ENCODE measurements at places on chromosomes 1 and 21.
A peak's percentile ranks its signal among the peaks of the same experiment; 100 is the strongest.

GRCh38 chr1:21543598-21543997 lies 34.4 kb downstream of the ALPL start:
- no peak for DNase-seq

GRCh38 chr1:87117761-87118368 lies 203.4 kb downstream of the HS2ST1 start:
- no peak for DNase-seq

DNA sequence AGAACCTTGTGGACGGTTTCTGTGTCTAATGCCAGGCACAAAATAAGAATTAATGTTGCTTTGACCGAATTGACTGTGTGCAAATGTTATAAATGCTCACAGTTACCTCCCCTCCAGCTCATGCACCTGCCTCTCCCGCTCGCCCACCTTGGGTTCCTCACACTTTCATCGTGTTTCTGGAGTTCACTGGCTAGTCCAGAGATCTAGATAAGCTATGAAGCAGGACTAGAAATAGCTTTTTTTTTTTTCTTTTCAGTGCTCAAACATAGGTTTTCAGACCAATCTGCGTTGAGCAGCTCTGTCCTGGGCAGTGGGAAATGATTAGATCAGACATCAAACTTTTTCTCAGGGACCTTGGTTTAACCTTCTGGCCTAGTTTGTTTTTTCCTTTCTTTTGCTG lies 11.1 kb downstream of the TENT5C start:
- DNase-seq, result no peak

GRCh38 chr1:43134068-43134467 lies 38.0 kb downstream of the EBNA1BP2 start:
- no peak for DNase-seq

GRCh38 chr1:18874600-18874999 lies 15.1 kb upstream of the TAS1R2 start:
- no peak for DNase-seq

DNA sequence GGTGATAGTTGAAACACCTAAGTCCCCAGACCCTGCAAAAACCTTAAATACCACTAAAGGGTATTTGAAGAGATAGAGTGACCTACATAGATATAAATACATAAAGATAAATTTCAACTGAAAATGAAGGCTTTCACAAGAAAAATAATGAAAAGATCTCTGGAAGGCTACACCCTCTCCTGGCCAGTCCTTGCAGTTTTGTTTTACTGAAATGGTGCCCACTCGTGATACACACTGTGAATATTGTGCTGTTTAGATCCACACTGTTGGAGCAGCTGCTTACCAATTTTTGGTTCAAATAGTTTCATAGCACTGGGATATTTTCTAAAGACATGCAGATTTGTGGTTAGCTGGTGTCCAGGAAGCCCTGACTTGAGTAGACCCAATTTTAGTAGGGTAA lies 31.5 kb upstream of the RNF187 start:
- DNase-seq, result no peak

DNA sequence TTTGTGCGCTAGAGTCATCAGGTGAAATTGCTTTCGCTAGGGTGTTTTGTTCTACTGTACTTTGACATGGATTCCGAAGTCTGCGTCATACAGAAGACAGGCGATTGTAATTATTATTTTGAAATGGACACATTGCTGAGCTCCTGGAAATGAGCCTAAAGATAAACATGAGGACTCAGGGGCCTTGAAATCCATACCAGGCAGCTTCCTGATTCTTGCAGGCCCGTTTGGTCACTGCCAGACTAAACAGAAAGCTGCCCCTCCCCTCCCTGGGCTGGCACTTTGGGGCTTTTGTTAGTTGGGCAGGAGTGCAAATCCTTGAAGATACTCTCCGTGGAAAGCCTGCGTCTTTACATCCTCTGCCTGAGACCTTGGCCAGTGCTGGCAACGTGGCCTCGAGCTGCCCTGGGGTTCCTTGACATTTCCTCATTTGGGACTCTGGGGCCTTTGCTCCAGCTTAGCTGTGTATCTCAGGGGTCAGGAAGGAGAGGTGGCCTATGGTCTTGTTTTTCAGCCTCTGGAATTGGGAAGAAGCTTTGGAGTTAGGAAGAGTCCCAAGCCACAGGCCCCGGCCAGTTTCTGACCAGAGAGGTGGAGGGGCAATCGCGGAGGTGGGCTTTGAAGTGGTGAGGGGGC lies 26.9 kb upstream of the KCNE2 start:
- no peak for DNase-seq

GRCh38 chr1:168806952-168807351 lies 77.9 kb upstream of the DPT start:
- DNase-seq, result no peak

- DNase-seq, result no peak
Observed at GRCh38 chr1:86082183-86082582, 74.4 kb downstream of the COL24A1 start.

GRCh38 chr1:155591770-155592169 lies 18.2 kb upstream of the MSTO1 start:
- DNase-seq, result peak; percentile 10

- DNase-seq, result no peak
Observed at GRCh38 chr1:219066631-219067349, 106.9 kb upstream of the LYPLAL1 start.

- no peak for DNase-seq
Observed at GRCh38 chr1:64745181-64745985, 508 bp downstream of the RAVER2 start.

GRCh38 chr1:43621386-43621785 lies 28.6 kb upstream of the KDM4A start:
- DNase-seq, result no peak

GRCh38 chr1:213605732-213606131 lies 382.0 kb upstream of the PROX1 start:
- no peak for DNase-seq

DNA sequence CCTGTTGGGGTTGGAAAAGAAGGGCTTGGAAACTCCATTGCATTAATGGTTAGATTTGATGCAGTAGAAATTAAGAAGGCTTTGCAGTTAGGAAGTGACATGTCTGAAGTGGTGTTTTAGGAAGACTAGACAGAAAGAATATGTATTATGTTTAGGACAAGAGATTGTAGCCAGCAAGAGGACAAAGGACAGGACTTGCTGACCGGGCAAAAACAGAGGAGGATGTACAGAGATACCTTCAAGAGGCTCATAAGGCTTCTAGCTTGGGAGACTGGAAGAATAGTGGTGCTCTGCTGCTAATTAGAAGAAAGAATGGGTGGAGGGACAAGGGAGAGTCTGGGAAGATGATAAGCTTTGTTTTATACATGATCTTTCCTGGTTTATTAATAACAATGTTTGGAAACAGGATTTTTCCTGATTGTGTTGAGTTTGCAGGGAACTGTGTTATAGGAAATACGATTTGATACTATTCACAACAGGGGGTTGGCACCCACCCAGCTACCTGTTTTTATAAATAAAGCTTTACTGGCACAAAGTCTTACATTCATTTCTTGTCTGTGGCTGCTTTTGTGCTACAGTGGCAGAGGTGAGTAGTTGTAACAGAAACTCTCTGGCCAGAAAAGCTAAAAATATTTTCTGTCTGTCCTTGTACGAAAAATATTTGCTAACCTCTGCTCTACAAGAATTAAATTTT lies 37.1 kb upstream of the TMCO2 start:
- DNase-seq, result no peak

GRCh38 chr1:218967836-218968235 lies 205.8 kb upstream of the LYPLAL1 start:
- DNase-seq, result no peak

DNA sequence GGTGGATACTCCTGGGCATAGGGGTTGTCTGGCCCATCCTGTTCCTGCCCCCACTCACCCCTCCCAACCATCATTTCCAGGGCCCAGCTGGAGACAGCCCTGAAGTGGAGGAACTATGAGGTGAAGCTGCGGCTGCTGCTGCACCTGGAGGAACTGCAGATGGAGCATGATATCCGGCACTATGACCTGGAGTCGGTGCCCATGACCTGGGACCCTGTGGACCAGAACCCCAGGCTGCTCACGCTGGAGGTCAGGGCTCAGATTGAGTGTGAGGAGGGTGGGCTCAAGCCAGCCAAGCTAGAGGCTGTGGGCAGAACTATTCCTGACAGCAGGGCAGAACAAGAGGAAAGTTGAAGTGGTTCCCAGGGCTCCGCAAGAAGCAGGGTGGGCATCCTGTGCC lies 14.2 kb downstream of the RHOC start:
- no peak for DNase-seq

GRCh38 chr1:180935326-180936109 lies 22.8 kb downstream of the KIAA1614 start:
- DNase-seq, result no peak

GRCh38 chr1:116405241-116406135 lies 32.4 kb downstream of the ATP1A1 start:
- no peak for DNase-seq

DNA sequence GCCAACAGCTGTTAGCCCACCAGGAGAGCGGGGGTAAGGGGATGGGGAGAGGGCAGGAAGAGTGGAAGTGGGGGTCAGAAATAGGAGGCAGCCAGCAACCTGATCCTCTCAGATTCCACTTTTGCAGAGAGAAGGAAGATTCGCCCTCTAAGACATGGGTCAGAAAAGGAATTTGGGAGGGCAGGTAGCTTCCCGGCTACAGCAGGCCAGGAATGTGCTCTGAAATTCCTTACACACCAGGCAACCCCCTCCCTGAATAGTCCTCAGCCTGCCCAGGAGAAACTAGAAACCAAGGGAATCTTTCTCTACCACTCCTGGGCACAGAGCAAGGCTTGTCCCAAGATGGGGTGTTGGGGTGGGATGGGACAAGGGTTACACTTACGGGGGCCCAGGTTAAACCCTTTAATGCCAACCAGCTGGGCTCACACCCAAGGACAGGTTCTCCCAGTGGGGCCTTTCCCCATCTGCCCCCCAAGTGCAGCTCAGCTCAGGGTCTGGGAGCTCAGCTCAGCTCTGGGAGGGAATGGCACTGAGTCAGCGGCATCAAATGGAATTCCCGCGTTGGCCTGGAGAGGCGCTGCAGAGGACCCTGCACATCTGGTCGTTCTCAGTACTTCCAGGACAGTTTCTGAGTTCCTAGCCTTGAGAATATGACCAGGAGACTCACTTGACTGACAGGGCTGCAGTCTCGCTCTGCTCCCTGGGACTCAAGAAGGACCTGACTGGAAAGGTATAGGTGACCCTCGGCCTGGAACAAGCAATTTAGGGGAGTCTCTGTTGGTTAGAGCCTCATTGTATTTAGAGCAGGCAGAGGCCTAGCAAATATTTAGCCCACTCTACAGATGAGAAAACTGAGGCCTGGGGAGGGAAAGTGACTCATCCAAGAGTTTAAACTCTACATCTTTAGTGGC lies 761 bp downstream of the TNNT2 start:
- no peak for DNase-seq

DNA sequence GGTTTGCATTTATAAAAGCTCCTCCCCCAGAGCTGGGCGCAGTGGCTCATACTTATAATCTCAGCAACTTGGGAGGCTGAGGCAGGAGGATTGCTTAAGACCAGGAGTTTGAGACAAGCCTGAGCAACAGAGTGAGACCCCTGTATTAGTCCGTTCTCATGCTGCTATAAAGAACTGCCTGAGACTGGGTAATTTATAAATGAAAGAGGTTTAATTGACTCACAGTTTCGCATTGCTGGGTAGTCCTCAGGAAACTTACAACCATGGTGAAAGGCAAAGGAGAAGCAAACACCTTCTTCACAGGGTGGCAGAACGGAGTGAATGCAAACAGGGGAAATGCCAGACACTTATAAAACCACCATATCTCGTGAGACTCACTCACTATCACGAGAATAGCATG lies 52.5 kb downstream of the ZNF684 start:
- DNase-seq, result no peak

DNA sequence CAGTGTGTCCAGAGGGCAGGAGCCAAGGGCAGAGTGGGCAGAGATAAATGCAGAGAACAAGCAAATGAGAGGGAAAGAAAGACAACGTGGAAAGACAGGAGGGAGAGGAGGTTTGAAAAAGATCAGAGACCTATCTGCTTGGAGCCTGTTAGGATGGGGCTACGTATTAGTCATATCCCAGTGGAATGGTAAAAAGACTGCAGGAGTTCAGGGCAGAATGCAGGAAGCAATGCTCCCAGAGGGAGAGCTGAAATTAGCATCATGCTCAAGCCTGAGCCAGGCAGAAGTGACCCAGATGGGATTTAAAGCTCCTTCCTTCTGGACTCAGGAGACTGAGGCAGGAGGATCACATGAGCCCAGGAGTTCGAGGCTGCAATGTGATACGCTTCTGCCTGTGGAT lies 261.3 kb upstream of the CHRM3 start:
- DNase-seq, result no peak

DNA sequence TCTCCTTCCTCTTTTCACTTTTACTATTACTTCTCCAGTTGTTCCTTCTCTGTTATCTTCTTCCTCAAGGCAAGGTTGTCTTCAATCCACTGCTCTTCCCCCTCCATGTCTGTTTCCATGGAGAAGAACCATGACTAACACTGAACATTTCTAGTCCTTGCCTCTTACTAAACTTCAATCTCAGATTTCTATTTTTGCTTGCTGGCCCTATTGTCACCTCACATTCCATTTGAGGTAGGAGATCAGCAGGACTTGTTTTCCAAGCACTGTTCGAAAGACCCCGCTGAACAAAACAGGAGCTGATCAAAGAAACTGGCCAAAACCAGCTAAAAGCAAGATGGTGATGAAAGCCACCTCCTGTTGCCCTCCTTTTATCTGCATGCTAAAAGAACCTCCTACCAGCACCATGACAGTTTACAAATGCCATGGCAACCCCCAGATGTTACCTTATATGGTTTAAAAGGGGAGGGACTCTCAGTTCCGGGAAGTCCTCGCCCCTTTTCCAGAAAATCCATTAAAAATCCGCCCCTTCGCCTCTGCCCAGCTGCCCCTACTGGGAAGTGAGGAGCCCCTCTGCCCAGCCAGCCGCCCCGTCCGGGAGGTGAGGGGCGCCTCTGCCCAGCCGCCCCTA lies 22.6 kb downstream of the GON4L start:
- no peak for DNase-seq

DNA sequence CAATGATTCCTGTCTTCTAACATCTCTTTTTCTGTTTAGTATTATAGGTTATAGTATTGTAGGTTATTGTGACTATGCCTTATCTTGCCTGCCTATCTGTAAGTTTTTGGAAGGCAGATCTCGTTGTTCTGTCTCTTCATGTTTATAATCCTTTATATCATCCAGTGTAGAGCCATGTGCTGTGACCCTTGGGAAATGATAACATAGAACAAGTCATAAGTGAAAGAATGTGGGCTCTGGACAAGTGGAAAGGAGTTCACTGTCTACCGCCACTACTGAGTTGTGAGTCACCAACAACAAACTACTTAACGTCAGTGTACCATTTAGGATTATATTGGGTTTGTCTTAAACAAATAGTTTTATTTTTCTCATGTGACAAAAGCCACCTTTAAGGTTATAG lies 139.3 kb downstream of the LYPLAL1 start:
- no peak for DNase-seq

- DNase-seq, result no peak
Observed at GRCh38 chr1:226979517-226980121, 39.5 kb downstream of the COQ8A start.

DNA sequence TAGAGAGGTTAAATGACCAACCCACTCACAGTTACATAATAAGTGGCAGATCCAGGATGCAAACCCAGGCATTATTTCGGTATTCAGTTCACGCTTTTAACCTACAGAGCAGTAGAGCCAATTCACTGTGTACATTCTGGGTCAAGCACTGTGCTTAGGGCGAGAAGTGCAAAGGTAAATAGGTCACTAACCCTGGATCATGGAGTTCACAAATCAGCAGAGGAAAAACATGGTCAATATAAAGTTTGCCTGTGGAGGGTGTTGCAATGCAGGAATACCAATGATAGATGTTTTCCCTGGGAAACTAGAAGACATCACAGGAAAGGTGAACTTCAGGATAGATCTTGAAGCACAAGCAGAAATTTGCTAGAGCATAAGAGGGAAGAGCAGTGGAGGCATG lies 253.4 kb upstream of the NFIA start:
- no peak for DNase-seq
